IPS DF 19.7 (cell line): ENCODE measurements at places on chromosomes 11 and 22.

DNA sequence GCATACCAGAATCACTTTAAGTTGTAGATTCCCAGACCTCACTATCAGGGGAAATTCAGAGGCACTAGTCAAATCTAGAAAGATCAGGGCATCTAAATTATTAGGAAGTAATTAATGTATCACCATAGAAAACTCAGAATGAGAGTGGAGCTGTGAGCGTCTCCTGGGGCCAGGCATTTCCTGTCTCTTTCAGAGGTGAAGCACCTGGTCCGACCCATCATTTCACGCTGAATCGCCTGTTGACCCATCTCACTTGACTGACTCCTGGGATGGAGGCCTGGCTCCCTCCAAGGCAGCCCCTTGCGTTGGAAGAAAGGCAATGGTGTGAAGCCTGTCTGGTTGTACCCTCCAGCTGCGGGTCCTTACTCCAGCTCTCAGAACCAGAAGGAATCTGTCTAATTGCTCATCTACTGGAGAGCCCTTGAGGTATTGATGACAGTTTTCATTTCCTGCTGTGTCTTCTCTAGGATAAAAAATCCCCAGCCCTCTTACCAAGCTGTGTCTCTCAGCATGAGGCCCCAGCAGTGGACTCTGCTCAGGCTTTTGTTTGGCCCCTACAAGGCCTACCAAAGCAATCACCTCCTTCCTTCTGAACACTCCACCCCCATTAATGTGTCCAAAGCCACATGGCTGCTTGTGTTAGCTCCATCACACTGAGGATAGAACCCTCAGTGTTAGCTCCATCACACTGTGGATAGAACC lies 93.2 kb upstream of the SYT13 start:
- DNase-seq, result no peak

DNA sequence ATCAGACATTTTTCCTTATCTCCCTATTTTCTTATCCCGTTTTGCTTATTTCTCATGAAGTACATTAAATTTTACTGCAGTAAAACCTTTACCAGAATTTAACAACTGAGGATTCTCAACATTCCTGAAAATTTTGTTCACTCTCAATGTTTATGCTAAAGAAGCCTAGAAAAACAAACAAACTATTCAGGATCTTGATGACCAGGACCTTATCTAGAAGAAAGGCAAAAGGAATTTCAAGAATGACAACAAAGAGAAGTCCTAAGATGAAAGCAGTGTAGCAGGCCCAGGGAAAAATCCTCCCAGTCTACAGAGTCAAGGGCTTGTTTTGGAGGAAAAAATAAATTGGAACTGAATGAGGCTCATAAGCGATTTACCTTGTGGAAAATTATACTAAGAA lies 283.3 kb upstream of the ARHGAP42 start:
- peak; percentile 57 for DNase-seq

DNA sequence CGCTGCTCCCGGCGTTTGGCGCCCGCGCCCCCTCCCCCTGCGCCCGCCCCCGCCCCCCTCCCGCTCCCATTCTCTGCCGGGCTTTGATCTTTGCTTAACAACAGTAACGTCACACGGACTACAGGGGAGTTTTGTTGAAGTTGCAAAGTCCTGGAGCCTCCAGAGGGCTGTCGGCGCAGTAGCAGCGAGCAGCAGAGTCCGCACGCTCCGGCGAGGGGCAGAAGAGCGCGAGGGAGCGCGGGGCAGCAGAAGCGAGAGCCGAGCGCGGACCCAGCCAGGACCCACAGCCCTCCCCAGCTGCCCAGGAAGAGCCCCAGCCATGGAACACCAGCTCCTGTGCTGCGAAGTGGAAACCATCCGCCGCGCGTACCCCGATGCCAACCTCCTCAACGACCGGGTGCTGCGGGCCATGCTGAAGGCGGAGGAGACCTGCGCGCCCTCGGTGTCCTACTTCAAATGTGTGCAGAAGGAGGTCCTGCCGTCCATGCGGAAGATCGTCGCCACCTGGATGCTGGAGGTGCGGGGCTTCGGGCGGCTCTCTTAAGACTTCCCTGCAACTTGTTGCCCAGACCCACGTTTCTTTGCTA lies at the start of gene CCND1:
Gene CCND1, plus strand, starts transcription at position 162 of the 587 bp plus-strand sequence. Its CDS starts 158 bp downstream, at position 320.
- peak; percentile 84 for DNase-seq

DNA sequence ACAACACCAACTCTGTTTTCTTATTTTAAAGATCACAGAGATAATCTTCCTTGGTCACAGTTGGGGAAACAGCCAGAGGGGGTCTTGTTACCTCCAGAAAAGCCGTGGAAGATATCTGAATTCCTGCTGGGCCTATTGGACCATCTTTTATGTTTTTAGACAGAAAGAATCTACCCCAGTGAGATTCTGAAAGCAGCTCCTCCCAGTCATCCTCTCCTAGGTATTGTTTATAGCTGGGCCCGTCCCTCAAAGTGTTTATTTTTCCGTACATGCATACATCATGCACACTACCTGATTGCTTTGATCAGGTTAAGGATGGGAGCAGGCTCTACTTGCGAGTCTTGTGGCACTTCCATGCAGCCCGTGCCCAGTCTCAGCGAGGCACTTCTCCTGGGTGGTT lies 742.4 kb downstream of the NTM start:
- DNase-seq, result no peak

DNA sequence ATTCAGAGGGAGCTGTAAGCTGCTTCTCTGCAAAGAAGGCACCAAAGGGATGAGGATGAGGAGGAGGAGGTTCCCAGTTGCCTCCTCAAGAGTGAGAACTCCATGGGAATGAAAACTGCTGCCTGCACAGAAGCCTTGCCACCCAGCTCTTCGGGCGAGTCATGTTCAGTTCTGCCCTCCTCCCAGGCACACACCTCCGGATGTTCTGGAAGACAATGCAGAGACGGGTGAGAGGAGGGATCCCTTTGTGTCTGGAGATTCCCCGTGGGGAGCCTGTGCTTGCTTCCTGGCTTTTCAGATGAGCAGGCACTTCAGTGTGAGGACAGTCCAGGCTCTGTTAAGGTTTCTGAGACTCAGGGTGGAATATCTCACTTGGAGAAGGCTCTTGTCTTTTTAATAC lies 295.6 kb downstream of the DDX10 start:
- peak; percentile 48 for DNase-seq

DNA sequence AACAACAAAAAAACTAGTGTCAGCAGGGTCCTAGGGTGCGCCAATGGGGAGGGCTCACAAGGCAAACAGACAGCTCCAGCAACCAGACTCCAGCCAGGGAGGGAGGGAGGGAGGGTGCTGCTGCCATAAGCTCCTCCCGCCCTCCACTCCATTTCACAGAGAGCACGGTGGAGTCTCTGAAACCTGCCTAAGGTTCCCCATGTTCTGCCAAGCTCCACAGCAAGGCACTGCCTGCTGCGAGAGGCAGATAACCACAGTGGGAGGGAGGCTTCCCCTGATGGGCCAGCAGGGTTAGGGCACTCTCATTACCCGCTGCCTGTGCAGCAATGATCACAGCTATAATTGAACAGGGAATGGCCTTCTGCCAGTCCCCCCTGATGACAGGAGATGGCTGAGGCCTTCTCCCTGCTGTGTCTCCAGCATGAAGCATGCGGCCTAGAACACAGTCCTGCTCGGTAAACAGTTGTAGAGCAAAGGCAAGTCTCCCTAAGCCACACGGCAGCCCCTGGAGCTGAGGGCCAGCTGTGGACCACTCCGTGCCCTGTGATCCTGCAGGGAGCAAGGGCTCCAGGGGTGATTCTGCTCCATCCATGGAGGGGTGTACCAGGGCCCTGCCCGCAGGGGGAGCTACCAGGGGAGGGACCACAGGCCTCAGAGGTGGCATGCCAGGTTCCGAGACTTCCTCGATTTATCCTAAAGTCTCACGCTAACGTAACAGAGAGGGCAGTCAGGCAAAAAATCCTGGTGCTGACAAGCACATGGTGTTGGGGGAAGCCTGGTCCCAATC lies 42.9 kb downstream of the PC start:
- no peak for DNase-seq
